ENCODE measurements at places on chromosomes 13 and 19.
A peak's percentile ranks its signal among the peaks of the same experiment; 100 is the strongest.

DNA sequence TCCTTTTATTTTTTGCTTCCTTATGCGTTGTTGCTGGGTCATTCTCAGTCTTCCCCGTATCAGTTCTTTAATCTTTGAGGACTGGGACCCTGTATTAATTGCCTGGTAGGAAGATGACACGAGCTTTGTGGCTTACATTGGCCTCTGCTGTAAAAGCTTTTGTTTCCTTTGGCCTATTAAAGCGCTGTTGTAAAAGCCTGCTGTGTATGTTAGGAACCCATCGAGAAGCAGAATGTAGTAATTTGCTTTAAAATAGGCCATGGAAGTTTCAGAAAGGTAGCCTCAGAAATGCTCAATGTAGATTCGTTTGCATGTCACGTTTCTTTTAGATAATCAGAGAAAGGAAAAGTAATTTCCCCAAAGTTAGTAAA, 257.5 kb upstream of the STARD13 start:
- DNase-seq: no peak

DNA sequence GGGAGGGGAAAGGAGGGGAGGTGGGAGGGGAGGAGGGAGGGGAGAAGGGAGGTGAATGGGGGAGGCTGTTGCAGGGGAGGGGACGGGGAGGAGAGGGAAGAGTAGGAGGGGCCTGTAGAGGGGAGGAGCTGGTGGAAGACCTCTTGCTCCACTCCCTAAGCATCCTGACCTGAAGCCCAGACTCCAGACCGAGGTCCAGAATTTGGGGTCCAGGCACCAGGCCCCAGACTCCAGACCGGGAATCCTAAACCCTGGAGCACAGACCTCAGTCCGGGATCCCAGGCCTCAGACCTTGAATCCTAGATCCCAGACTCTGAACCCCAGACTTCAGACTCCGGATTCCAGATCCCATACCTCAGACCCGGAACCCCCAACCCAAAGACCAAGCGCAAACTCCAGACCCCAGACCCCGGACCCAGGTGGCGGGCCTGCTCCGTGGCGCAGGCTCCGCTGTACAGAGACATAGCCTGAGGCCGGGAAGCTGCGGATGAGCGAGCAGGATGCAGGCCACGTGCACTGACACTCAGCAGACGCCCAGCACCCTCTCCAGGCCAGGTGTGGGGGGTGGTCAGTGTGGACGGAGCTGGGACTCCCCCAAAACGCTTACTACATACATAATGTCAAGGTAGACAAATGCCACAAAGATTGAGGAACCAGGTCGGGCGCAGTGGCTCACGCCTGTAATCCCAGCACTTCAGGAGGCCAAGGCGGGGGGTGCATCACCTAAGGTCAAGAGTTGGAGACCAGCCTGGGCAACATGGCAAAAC, 710 bp upstream of the BTBD2 start:
- DNase-seq: peak; percentile 41

DNA sequence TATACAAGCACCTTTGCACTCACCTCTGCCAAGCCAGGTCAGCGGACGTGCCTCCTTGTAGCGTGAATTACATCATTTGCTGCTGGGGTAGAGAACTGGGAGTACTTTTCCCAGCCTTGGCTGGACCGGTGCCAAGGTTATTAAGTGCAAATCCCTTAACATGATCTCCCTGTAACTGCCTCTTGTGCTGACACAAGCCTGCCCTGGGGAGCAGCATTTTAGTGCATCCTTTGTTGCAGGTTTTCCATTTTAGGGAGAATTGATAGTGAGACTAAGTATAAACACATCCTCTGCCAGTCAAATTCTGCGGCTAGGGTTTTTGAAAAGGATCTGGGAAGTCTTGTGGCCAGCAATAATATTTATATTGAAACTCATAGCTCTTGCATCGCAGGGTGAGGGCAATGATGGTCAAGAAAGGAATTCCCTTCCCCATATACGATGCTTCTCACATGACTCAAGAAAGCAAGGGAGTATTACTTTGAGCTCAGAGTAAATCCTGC, 32.7 kb upstream of the DCLK1 start:
- no peak for DNase-seq

DNA sequence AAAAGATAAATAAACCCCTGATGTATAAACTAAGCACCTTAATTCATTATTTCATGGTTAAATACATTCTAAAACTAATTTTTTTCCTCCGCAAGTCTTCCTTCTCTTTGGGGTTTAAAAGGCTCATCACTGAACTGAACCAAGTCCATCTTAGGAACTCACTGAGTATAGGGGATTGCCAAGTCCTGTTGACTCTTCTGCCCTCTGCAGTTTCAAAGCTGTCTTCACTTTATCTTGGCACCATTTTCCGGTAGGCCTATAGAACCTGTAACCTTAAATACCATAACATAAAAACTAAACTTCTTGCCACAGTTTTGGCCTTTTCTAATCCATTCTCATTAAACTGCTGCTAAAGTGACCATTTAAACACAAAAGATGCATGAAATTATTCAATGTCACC, 66.5 kb upstream of the USPL1 start:
- peak; percentile 6 for DNase-seq

DNA sequence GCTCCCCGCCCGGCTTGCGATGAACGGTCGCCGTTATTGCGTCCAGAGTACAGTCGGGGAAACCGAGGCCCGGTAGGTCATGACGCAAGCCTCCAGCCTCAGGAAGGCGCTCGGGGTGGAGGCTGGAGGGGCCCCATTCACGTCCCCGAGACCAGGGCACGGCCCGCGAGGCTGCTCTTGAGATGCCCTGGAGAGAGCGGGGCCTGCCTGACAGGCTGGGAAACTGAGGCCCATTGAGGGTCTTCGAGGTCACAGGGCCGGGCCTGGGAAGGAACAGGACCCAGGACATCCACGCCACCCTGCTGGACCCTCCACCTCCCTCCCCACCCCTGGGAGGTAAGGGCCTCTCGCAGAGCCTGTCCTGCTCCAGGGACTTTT, 367 bp downstream of the NDUFS7 start:
- DNase-seq: no peak

DNA sequence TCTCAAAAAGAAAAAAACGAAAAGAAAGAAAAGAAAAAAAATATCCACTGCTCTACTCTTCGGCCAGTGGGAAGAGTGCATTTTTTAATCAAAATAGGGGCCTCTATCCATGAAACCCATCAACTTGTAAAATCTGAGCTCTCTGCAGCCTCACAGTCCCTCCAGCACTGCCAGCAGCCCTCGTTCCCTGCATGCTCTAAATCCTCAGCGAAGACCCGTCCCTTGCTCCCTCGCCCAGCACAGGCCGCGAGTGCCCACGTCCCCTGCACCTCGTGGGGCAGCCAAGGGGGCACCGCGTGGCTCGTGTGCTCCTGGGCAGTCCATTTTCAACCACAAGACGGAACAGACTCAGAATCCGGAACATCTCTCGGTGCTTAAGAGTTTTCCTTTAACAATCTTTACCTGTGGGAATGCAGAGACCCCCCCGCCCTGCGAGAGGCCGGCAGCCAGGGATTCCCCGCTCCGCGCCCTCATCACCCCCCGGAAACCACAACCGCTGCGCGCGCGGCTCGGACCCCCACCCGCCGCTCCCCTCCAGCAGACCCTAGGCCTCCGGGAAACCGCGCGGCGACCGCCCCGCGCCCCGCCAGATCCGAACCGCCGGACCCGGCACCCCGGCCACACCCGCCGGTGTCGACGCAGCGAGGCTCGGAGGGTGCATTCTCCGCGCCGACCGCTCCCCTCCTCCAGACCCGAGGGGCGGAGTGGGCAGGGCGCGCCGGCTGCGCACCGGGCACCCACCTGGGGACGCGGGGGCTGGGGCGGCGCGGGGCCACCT, 638 bp downstream of the ANKRD27 start:
- DNase-seq: no peak

DNA sequence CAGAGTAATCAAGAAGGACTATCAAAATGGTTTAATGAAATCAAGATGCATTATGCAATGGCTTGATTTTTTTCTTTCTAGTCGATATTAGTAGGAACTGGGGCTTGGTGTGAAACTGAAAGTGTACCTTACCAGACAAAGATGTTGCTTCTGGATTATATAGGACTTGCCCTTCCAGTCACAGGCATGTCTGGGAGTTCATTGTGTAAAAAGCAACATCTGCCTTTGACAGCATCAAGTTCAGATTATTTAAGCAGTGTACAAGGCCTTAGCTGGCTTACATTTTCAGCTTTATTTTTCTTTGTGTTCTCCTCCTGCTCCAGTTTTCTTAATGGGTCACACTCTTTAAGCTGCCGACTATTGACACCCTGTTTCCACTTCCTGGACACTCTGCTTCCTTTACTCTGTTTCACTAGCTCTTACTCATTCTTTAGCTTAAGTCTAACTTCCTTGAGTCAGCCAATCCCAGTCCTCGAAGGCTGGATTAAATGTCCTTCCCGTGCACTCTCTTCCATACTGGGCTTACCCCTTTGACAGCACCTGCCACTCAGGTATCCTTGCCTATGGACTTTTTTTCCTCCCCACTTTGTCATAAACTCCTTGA, 29.4 kb upstream of the OLFM4 start:
- no peak for DNase-seq

DNA sequence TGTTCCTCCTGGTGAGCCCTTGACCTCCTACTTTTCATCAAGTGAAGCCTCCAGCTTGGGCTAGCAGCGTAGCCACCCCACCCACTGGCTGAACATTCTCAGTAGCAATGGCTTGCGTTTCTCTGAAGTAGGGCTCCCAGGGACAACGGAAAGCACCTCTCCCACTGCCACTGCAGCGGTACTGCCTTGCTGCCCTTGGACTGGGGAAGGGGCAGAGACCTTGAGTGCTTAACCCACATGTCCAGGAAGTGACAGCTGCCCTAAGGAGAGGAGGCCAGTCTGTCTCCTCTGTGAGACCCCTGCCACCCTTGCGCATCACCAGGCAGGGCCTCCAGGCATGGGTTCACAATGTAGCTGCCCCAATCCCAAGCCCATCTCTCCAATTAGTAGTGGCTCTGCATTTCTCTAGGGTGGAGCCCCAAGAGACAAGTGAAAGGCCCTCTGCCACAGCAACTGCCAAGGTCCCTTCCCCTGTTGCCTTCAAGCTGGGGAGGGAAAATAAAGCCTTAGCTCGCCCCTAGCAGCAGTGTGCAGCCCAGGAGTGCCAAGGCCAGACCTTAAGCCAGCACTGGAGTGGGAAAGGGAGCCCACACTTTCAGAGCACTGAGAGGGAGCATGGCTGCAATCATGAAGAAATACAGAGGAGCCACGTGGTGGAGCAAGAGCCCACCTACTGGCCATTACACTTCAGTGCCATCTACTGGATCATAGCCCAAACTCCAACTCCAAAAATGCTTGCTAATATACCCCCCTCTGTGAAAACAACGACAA, 175.9 kb upstream of the TRPC4 start:
- no peak for DNase-seq

GRCh38 chr13:113604186-113604585, 19.6 kb downstream of the TFDP1 start:
- DNase-seq: no peak

GRCh38 chr19:31629579-31630363, 280.5 kb upstream of the TSHZ3 start:
- no peak for DNase-seq

- DNase-seq: no peak
Observed at GRCh38 chr19:50629801-50630200, 9.9 kb downstream of the SYT3 start.

DNA sequence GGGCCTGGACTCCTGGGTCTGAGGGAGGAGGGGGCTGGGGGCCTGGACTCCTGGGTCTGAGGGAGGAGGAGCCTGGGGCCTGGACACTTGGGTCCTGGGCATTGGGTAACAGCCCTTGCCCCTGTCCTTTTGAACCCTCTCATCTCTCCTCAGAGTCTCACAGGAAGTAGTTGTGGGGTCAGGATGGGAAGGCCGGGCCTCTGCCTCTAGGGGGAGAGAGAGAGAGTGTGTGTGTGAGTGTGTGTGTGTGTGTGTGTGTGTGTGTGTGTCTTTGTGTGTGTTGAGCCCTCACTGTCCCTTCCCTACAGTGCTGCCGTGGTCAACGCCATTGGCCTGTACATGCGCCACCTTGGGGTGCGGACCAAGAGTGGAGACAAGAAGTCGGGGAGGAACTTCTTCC, 10.9 kb downstream of the ARHGEF1 start:
- DNase-seq: no peak

- DNase-seq: peak; percentile 56
Observed at GRCh38 chr19:50607874-50608785, 31.6 kb downstream of the SYT3 start.

GRCh38 chr13:112530861-112531260, 57.1 kb downstream of the TUBGCP3 start:
- DNase-seq: no peak

DNA sequence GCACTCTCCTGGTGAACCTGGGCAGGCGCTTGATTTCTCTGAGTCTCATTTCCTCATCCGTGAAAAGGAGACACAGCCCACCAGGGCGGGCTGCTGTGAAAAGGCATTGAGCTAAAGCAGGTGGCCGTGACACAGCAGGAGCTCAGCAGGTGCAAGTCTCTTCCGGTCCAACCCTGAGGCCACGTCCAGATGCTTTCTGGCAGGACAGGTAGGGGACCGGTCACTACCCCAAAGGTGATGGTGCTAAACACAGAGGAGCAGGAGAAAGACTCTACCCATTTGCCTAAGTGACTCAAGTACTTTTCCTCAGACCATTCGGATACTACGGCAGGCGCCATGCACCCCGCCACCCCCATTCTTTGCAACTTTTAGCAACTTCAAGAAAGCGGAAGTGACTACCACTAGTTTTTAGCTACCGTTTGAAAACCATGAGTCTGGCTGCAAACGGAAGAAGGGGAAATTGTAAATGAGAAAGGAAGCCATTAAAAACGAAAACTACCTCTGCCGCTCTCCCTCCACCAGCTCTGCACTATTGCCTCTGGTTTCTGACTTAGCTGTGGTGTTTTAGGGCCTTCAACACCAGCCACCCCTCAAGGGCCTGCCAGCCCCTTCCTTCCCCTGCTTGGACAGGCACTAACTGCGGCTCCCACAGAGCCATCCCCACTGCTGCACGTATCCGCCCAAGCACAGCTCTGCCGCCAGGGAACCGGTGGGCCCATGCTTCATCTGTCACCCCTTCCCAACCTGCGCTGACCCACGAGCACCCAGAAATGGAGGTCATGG, 4.8 kb downstream of the PPP6R1 start:
- DNase-seq: peak; percentile 79

- DNase-seq: no peak
Observed at GRCh38 chr19:50178320-50178719, 15.2 kb upstream of the IZUMO2 start.

- DNase-seq: peak; percentile 35
Observed at GRCh38 chr13:99028890-99029289, 51.0 kb upstream of the DOCK9 start.

GRCh38 chr13:51534041-51534817, 50.0 kb upstream of the WDFY2 start:
- DNase-seq: peak; percentile 43

- no peak for DNase-seq
Observed at GRCh38 chr19:17751912-17752273, 616 bp downstream of the FCHO1 start.

- no peak for DNase-seq
Observed at GRCh38 chr13:19572280-19572679, 10.9 kb upstream of the TPTE2 start.

DNA sequence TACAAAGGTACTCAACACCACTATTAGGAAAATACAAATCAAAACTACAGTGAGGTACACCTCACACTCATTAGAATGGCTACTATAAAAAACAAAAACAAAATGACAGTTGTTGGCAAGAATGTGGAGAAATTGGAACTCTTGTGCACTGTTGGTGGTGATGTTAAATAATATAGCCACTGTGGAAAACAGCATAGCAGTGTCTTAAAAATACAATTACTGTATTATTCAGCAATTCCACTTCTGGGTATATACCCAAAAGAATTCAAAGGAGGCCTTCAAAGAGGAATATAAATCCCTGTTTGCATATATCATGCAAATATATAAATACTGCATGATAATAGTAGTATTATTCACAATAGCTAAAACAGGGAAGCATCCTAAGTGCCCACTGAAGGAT, 66.8 kb downstream of the CDK8 start:
- DNase-seq: no peak
